ENCODE measurements at places on chromosomes 2 and 18.

DNA sequence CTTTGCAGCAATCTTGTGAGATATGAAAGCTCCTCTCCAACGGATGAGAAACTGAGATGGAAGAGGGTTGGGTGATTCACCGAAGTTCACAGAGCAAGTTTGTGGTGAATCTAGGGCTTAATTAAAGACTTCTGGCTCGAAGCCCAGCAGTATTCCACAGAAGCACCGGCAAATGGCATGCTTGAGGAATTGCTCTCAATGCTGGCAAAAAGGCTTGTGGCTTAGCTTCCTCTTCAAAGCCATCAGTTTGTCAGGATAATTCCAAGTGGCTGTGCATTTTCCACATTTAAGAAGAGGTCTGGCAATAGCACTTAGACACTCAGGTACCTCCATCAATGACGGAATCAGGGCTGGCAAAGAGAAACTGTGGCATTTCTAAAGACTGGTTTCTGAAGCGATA, 98.7 kb upstream of the SLC66A3 start:
- DNase-seq = peak; percentile 84

DNA sequence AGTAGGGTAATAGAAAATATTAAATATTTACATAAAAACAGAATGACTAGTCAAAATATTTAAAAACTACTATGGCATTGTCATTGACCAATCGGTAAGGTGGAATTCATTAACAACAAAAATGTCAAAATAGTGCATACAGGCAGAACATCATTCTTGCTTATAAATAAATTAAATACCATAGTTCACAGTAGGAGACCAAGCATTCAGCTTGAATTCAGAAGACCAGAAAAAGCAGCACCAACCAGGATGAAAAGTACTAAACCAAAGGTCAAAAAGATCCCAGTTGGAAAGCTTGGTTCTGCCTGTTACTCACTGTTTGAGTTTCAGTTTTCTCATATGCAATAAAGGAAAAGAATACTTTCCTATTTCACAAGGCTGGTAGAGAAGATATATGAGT, 244.3 kb downstream of the OSR1 start:
- DNase-seq = no peak

DNA sequence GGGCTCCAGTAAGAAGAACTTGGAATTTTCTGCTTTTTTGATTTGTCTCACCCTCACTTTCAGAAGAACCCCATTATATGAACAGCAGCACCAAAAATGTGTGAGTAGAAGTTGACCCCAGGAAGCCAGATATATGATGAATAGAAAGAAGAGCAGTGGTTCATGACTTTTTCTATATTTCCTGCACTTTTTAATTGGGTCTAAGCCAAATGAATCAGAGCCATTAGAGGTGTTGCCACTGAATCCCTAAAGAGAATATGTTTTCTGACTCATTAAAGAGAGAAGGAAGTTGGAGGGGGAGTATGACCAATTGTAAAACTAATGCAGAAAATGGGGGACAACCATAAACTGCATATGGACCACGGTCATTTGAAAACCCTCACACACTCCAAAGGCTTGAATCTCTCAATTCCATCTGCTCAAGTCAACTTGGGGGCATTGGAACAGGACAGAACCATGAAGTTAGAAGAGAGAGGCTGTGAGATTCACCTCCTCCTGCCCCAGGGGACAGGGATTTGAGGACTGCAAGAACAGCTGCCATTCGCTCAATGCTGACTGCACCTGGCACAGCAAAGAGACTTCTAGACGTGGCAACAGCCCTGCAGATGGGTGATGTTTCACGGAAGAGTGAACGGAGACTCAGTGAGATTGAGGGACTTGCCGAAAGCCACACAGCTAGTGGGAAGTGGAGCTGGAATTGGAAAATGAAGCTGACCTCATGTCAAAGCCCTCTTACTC, 3.0 kb downstream of the DAPL1 start:
- DNase-seq = peak; percentile 24

GRCh38 chr2:95008306-95008705, 17.2 kb upstream of the MAL start:
- DNase-seq = no peak

- DNase-seq = peak; percentile 11
Measured at GRCh38 chr2:32732912-32733472, 105.1 kb downstream of the TTC27 start.

DNA sequence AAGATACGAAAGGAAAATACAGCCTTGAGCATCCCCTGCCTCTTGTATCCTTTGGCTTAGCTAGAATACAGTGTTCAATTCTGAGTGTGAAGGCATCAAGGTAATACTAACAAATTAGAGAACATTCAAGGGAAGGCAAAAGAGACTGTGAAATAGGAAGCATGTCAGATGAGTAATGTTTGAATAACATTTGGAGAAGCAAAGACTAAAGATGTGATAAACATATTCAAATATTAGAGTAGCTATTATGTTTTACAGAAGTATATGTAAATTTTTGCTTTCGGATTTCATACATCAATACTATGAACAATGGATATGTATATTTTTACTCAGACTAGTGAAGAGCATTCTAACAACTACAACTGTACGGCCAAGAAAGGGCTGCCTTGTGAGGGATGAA, 161.7 kb upstream of the FN1 start:
- DNase-seq = no peak

DNA sequence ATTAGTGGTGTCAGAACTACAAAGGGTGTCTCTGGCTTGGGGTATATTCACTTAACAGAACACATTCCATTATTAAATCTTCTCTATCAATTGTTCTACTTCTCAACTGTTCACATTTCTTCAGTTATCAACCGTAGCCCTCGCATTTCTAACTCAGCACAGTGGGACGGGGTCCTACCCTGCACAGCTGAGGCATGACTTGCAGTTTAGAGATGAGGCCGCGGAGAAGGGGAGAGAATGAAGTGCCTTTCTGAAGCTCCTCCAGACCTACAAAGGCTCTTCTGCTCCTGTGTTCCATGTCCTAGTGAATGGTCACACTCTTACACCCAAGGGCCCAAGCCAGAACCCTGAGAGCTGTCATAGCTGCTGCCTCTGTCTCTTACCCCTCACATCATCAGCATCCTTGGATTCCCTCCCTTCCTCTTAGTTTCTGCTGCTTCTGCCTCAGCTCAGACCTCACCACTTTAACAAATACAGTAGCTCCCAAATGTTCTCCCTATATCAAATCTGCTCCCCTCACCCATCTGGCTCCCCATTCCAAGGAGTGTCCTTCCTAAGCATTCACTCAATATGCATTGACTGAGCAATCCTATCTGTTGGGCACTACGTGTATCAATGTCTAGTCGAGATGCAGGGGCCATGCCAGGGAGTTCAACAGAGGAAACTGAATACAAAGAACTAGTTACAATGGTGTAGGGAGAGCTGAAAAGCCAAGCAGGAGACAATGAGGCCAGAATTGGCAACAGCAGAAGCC, 34.3 kb upstream of the MRPL19 start:
- DNase-seq = no peak

GRCh38 chr2:182866095-182866460, 359 bp downstream of the FRZB start:
- DNase-seq = no peak

DNA sequence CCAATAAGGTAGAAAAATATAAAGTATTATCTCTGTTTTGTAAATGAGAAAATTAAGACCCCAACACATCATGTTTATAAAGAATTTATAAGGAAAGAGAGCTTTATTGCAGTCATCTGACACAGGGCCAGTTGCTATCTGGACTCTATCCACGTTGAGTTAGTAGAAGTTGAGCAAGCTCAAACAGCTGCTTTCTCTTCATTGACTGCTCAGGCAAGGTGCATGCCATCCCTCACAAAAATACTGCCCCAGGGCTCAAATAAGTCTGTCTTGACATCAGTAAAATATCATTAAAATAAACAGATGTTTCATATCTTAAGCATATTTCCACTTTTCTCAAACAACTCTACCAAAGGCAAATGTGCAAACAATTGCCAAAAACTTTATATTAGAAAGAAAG, 14.8 kb downstream of the COL5A2 start:
- DNase-seq = peak; percentile 67

GRCh38 chr2:236875906-236876505, 209.7 kb upstream of the COPS8 start:
- DNase-seq = no peak

DNA sequence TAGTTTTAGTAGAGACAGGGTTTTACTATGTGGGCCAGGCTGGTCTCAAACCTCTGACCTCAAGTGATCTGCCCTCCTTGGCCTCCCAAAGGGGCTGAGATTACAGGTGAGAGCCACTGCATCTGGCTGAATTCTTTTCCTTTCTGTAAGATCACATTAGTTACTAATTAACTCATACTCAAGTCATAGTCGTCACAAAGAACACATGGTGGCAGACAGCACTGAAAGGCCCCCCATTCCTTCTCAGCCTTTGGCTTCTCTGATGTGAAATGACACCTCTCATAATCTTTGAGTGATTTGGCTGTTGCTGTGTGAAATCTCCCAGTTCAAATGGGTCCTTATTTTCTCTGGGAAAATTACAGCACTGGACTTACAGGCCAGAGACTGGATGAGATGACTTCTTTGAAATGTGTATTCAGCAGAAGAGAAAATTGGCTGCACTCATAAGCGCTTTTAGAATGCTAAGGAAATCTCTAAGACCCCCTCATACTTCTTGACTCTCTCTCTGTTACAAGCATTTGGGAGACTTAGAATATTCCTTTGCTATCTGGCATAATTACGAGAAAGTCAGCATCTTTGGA, 764.8 kb downstream of the RNF144A start:
- DNase-seq = no peak

- no peak for DNase-seq
Measured at GRCh38 chr2:234630801-234631261, 133.9 kb upstream of the ARL4C start.

- peak; percentile 61 for DNase-seq
Measured at GRCh38 chr2:39620067-39620466, 45.6 kb upstream of the TMEM178A start.

- DNase-seq = peak; percentile 4
Measured at GRCh38 chr2:47602996-47603395, 179.9 kb upstream of the MSH6 start.

DNA sequence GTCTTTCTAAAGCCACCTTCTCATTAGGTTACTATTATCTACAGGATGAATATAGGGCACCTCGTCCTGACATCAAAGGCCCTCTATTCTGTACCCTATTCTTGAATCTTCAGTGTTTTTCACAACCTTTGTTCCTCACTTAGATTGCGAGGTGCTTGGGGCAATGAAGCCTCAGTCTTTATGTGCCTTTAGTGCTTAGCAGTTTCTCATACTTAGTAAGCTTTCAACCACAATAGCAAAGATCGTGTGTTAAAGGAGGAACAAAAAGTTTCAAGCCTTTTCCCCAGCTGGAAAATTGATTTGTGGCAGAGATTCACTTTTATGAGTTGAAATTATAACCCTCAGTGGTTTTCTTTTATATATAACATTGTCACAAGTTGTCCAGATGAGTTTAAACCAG, 226.9 kb downstream of the MYO3B start:
- no peak for DNase-seq

DNA sequence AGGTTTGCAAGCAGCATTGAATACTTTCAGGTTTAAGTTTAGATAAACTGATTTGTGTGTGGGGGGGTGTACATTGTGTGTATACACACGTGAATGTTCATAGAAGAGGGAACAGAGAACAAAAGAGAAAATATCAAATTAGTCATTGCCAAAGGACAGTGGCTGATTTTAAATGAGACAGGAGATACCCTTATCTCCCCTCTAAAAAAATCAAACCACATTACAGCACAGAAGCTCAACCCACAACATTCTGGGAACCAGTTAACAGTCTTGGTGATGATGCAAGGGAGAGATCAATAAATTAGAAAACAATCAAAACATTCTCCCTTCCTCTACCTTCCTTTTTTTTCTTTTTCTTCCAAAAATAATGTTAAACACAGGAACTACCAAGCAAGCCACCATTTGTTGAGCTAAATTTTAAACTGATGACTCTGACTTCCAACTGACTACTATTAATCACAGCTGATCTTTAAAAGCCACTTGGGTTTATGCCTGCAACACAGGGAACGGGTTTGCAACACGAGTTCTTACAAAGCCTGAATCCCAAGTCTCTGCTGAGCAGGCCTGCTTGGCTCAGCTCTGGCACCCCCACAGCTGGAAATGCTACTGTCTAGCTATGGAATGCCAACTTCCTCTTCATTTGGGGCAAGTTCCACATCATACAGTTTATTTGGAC, 119.2 kb upstream of the ACVR1C start:
- DNase-seq = peak; percentile 75

DNA sequence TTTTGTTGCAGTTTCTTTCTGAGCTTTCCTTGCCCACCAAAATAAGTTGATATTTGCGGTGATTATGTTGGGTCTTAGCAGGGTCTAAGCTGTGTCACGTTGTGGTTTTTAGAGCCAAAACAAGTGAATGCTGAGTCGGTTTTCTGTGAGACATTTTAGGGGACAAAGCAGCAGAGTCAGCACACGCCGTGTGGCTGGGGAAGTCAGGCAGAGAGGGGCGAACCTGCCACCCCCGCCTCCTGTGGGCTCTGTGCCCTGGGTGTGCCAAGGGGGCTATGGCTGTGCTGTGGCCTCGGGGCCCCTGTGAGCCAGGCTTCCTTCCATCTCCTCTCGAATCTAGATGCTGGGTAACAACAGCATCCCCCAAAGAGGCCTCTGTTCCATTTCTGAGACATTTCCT, 30.8 kb upstream of the TMEM87B start:
- DNase-seq = no peak

DNA sequence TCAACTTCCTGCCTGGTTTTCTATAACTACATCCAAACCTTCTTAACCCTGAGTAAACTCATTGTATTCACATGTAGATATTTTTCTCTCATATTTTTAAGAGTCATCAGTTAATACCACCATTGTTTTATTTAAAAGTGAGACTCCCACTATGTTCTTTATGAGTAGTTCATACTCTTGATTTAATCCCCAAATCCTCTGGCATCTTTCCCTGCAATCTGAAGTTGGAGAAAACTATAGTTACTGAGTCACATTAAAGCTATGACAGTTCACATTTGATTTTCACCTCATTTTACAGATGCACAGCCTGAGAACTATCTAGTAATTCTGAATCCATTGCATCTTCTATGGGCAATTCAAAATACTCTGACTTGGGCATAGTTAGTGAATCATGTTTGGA, 1358.7 kb upstream of the NRXN1 start:
- peak; percentile 11 for DNase-seq

- no peak for DNase-seq
Measured at GRCh38 chr2:234715671-234716250, 218.9 kb upstream of the ARL4C start.

GRCh38 chr18:34494359-34494696, 215.8 kb upstream of the DTNA start:
- no peak for DNase-seq

- peak; percentile 60 for DNase-seq
Measured at GRCh38 chr2:37627710-37628109, 43.7 kb downstream of the CDC42EP3 start.

GRCh38 chr2:177243476-177243875, 21.1 kb downstream of the NFE2L2 start:
- DNase-seq = no peak

GRCh38 chr2:196516564-196516963, 123.0 kb upstream of the CCDC150 start:
- DNase-seq = no peak

DNA sequence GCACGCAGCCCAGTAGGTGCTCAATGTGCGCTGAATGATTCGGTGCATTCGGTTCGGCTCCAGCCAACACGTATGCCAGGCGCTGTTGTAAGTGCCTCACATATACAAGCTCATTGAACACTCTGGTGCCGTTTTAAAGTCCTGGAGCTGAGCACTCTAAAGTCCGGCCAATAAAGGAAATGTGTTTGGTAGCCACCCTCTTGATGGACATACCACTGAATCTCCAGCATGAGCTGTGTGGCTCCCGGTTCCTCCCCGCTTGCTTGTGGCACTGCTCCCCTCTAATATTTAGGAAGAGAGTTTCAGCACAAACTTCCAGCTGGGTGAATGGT, 112.1 kb downstream of the MCFD2 start:
- DNase-seq = no peak
